EL (cell line): ENCODE measurements at places on chromosomes 5 and 9.

GRCh38 chr5:56616454-56617160, 198.7 kb upstream of the MAP3K1 start:
- DNase-seq: no peak

GRCh38 chr5:158246661-158247060, 387.7 kb upstream of the CLINT1 start:
- DNase-seq: no peak

- peak; percentile 31 for DNase-seq
These were observed 2.5 kb downstream of the SEMA5A start for GRCh38 chr5:9543311-9543920.

- no peak for DNase-seq
These were observed 13.4 kb downstream of the TGFBI start for GRCh38 chr5:136042156-136042555.
